ENCODE measurements at places on chromosomes 7 and 10.

- no peak for DNase-seq
Measured at GRCh38 chr7:24871770-24872169, 108.2 kb downstream of the OSBPL3 start.

- DNase-seq, result no peak
Measured at GRCh38 chr7:77923419-77923818, 124.8 kb downstream of the PHTF2 start.

DNA sequence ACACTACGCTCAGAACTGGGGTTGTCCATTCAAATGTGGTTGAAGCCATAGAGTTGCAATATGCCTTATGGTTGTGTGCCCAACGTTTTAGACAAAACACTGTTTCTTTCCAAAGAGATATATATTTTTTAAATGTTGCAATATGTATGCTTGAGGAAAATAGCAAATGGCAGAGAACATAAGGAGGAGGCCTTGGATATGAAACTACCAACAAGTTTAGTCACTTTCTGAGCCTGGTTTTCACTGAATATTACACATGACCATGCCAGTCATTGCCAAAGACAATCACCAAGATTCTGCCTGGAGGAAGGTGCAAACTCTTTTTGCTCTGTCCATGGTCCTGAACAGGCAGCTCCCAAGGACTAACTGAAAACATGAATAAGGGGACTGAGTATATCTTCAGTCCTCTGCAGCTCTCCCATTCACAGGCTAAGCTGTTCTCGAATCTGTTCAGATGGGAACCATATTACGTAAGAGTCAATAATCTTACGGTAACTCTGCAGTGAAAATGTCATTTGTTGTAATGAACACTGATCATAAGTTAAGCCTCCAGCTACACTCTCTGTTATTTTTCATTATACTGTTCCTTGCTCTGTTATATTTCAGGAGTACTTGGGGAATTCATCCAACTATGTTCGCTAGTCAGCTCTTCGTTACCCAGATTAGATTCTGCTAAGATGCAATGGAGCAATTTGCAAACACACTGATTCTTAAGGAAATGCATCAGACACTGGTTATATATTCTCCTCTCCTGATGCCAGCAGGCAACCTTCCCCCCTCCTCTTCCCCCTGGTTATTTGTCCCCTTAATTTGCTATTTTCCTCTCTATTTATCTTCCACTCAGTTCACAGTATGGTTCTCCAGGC lies 90.7 kb upstream of the C1QL3 start:
- no peak for DNase-seq

DNA sequence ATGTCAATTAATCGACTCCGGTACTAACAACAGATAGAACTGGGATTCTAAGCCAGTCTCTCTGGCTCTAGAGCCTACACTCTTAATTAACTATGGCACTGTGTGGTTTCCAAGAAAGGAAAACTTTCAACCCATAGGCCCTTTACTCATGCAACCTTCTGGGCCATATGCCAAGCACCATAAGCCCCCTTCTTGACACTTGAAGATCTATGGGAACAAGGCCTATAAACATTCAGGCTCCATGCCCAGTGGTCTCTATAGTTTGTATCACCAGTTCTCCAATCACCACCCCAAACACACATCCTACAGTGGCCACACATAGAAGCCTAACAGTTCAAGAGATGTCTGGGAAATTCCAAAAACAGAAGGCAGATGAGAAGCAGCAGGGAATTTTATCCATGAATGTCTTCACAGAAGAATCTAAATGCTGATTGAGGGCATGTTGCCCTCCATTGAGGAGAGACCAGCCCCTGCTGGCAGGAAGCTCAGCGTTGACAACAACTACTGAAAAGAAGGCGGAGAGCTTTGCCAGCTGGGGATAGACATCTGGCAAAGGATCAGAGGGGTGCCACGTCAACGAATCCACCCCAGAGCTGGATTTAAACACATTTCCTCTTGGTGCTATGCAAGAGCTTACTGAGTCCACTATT lies 64.4 kb downstream of the GRM3 start:
- DNase-seq, result no peak

GRCh38 chr10:56763090-56763489 lies 402.0 kb upstream of the ZWINT start:
- DNase-seq, result no peak

GRCh38 chr7:102836191-102836919 lies 76.4 kb upstream of the LRRC17 start:
- no peak for DNase-seq

GRCh38 chr7:73828107-73828803 lies 2.5 kb upstream of the CLDN4 start:
- no peak for DNase-seq

- no peak for DNase-seq
Measured at GRCh38 chr10:48287417-48288391, 13.2 kb upstream of the FRMPD2 start.

GRCh38 chr10:122352817-122353525 lies 21.5 kb upstream of the PLEKHA1 start:
- no peak for DNase-seq

DNA sequence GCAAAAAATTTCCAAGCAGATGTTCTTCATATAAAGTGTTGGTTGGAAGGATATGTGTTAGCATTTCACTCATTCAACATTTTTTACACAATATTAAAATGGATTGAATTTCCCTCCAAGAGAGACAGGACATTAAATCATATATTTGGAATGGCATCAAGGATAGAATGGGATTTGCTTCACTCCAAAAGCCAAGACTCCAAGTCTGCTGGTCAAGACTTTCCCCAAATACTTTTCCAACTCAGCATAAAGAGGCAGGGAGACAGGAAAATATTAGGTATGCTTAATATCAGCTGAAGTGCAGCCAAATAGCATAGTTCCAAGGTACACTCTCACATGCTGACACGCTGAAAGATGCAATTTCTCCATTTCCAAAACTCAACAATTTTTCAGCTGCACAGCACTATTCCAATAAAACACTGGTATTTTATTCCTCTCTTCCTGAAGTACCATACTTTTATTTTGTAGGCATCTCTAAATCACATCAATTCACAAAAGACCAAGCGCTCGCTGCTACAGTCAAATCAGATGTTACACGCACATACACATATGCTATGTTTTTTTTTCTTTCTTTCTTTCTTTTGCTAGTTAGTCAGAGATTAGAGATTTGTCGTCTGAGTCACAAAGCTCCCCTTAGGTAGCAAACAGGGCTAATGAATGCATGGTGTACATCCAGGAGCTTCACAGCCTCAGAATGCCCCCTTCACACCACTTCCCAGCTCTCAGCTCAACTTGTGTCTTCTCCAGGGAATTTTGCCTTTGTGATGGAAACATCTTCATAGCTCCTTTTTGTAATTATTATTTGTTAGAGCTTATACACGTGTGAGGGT lies 1033.8 kb upstream of the AUTS2 start:
- no peak for DNase-seq

DNA sequence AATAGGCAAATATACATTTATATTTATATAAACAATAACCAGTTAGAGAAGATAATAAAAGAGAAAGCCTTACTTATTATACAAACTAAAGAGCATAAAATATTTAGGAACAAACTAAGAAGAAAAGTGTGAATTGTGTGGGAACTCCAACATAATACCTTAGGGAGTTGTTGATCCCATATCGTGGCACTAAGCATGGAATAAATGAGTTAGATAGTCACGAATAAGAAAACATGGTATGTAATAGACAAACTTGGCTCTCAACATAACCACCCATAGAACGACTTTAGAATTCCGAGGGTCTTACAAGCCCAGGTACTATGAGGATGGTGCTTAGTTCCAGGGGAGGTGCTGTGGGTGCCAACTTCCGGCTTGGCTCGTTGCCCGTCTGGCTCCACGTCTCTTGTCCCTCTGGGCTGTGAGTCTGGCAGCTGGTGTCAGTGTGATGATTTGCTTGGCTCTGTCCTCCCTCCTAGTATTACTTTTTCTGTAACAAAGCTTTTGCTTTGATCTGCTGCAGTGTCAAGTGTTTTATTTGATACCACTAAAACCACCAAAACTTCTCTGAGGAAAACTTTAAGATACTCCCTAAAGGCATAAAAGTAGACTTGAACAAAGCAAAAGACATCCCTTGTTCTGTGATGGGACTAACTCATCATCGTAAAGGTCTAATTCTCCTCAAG lies 9.5 kb upstream of the RBM20 start:
- no peak for DNase-seq

DNA sequence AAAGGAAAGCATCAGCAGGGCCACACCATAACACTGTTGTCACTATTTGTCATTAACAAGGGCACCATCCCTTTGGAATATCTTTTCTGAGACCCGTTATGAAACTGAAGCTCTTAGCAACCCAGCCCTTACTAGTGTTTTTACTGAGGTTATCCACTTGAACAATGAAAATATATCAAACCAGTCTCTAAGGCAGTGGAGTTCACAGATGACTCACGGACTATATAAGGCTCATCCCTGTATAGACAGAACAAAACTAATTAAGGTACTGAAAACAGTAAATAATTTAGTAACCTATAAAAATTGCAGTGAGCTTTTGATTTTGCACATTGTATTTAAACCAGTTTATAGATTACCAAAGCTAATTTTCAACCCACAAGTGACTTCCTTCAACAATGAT lies 196.0 kb downstream of the ELAPOR2 start:
- no peak for DNase-seq

- no peak for DNase-seq
Measured at GRCh38 chr7:84838857-84839256, 348.0 kb downstream of the SEMA3D start.

DNA sequence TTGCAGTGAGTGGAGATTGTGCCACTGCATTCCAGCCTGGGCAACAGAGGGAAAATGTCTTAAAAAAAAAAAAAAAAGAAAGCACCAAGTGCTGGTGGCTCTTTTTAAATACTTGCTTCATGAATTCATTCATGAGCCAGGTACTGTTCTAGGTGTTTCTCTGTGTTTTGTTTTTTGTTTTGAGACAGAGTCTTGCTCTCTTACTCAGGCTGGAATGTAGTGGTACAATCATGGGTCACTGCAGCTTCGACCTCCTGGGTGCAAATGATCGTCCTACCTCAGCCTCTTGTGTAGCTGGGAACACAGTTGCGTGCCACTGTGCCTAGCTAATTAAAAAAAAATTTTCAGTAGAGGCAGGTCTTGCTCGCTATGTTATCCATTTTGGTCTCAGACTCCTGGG lies 5.3 kb downstream of the STOX1 start:
- no peak for DNase-seq

DNA sequence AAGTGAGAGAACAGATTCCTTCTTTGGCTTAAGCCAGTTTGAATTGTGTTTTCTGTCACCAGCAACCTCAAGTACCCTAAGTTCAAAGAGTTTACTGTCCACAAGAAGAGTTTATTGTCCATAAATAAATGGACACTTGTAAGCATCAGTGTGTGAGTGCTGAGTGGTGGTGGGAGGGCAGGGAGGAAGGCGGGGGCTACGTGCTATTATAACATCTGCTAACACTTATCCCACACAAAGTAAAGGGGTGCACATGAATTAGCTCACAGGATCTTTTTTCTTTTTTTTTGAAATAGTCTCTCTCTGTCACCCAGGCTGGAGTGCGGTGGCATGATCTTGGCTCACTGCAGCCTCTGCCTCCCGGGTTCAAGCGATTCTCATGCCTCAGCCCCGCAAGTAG lies 87.2 kb downstream of the MICALL2 start:
- no peak for DNase-seq

- peak; percentile 20 for DNase-seq
Measured at GRCh38 chr10:95793401-95794045, 37.6 kb downstream of the ENTPD1 start.

GRCh38 chr7:43520201-43520600 lies 62.7 kb upstream of the STK17A start:
- DNase-seq, result no peak

- DNase-seq, result no peak
Measured at GRCh38 chr10:50324046-50324445, 72.7 kb upstream of the ASAH2 start.

- no peak for DNase-seq
Measured at GRCh38 chr10:14602807-14603533, 171.7 kb downstream of the FAM107B start.

- no peak for DNase-seq
Measured at GRCh38 chr10:35470925-35471315, 134.2 kb upstream of the GJD4 start.

DNA sequence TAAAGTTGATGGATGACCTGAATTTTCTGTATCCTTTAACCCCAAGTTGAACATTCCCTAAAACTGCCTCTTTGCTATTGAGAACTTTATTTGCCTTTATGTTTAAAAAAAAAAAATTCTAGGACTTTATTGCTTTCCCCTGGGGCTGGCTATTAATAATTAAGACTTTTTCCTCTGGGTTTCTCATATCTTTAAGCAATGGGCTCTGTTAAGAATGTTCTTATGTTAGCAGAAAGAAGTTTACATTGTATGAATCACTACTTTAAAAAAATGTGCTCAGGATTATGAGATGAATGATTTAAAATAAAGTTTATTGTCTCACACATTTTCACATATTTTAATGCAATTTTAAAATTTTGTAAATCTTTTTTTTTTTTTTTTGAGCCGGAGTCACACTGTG lies 19.5 kb downstream of the TAX1BP1 start:
- no peak for DNase-seq

DNA sequence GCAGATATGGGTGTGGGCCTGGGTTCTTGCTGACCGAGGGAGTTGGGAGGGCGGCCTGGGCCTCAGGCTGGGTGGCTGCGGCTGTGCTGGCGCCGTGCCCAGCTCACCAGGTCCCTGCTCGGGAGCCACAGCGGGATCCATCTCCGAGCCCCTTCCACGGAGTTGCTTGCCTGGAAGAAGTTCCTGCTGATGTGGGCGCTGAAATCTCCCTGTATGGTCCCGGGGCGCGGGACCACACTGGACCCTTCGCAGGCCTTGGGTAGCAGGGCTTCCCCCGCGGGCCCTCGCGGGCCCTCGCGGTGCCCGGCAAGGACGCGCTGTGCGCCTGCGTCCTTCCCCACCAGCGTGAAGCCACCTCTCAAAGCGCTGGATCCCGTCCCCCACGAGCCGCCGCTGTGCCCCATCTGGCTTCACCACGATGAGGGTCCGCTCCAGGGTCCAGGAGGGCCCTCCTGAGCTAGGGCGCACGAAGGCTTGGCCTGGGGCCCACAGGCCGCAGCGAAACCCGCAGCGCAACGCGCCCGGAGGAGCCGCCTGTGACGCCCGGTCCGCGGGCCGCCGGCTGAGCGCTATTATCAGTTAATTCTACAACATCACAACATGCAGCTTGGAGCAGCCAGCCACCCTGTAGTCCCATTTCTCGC lies 31.5 kb downstream of the RAB19 start:
- no peak for DNase-seq

GRCh38 chr10:11186374-11186773 lies 168.7 kb downstream of the CELF2 start:
- no peak for DNase-seq

DNA sequence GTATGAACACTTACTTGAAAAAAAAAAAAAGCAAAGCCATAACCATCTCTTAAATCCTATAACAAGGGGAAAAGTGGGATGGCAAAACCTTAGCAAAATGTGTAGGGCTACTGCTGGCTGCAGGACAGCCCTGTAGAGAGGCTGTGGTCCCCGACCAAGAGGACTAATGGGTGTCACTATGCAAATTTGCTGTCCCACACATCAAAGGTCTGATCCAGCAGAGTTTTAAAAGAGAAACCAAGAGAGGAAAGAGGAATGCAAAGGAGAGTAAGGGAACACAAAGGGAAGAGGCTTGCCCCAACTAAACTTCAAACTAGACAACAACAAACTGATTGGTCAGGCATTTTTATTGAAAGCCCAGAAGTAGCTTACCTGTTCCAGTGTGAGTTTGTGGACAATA lies 3.1 kb upstream of the ZNRF2 start:
- no peak for DNase-seq
